ENCODE measurements at places on chromosomes 7 and 10. TPM values are rescaled to one million over a fixed set of nuclear protein-coding genes. Genes with fewer than 3 reads are reported as not detected.

The SCIN gene
- 0.03 TPM for total RNA-seq

- no peak for DNase-seq
These were observed 46.3 kb downstream of the SYPL1 start for GRCh38 chr7:106065575-106066500.

GRCh38 chr10:104993085-104993484, 352.0 kb downstream of the SORCS3 start:
- no peak for DNase-seq

- no peak for DNase-seq
These were observed 49.1 kb downstream of the ASB4 start for GRCh38 chr7:95534796-95535195.

The WDR91 gene
- total RNA-seq: 4.1 TPM

DNA sequence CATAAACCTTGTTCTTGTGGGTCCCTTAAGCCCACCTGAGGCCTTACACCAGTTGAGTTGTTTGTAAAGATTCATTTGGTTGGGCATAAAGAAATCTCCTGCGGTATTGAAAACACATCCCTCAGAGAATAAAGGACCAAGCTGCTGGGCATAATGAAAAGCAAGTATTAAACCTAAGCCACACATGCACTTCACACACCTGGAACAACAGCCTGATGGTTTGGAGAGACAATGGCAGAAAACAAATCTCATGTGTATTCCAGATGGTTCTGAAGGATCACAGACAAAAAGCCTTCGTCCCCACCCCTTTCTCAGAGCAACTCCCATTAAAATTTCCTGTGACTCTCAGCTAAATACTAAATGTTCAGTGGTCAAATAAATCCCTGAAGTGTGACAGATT, 44.2 kb downstream of the FEZF1 start:
- no peak for DNase-seq

DNA sequence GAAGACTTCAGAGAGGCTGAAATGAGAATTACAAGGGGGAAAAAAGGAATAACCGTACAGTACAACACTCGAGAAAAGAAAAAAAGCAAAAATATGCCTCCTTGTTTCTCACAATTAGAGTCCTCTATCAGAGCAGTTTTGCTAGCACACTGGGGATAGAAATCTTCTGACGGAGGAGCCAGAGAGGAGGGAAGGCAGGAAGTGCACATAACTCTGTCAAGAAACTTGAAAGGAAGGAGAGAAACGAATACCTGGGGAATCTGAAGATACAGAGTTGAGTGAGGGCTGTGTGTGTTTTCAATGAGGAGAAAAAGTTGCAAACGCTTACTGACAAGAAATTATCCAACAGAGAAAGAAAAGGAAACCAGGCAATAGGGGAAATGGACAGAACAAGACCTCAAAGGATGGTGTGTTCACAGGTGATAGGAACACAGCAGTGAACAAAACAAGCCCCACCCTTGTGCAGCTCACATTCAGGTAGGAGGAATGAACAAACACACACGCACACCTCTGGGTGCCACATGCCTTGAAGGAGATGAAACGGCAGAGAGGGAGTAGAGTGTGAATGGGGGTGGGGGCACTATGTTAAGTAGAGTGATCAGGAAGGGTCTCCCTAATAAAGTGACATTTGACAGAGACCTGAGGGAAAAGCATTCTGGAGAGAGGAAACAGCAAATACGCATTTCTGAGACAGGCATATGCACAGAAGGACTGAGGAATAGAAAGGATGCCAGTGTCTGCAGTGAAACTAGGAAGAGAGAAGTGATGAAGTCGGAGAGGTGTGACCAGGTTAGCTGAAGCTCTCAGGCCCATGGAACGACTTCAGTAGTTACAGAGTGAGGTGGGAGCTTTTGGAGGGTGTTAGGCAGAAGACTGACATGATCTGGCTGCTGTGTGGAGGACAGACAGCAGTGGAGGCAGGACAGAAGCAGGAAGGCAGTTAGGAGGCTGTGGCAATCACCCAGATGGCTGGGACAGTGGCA, 46.7 kb upstream of the SPOCK2 start:
- DNase-seq: no peak

Measured in HT1080 (cell line).